ENCODE measurements at places on chromosomes 6 and 20. TPM values are rescaled to one million over a fixed set of nuclear protein-coding genes. Genes with fewer than 3 reads are reported as not detected.

The MACROD2 gene
- not detected for total RNA-seq

The OR2B6 gene
- total RNA-seq, result not detected

The EDN3 gene
- 0.09 TPM for total RNA-seq

The SMIM28 gene
- not detected for total RNA-seq

The NMBR gene
- not detected for total RNA-seq

The SLC32A1 gene
- total RNA-seq, result not detected

The STMND1 gene
- total RNA-seq, result not detected

The PREX1 gene
- 51.1 TPM for total RNA-seq

The TAGAP gene
- 51.2 TPM for total RNA-seq

The KHDC1 gene
- 6.5 TPM for total RNA-seq

The HLA-G gene
- total RNA-seq, result 1.8 TPM
